Activated gamma-delta T cell treated with anti-CD3 and anti-CD28 coated beads, Interleukin-2, amount 50 U/mL, for 16 hours (primary cell): ENCODE measurements at places on chromosomes 1 and 21.

- no peak for DNase-seq
Observed at GRCh38 chr1:188127507-188127906, 1298.8 kb downstream of the PLA2G4A start.

GRCh38 chr1:22256213-22256512 is 113.3 kb upstream of the WNT4 start:
- no peak for DNase-seq

GRCh38 chr1:147062956-147063355 is 109.3 kb downstream of the PRKAB2 start:
- DNase-seq: no peak

DNA sequence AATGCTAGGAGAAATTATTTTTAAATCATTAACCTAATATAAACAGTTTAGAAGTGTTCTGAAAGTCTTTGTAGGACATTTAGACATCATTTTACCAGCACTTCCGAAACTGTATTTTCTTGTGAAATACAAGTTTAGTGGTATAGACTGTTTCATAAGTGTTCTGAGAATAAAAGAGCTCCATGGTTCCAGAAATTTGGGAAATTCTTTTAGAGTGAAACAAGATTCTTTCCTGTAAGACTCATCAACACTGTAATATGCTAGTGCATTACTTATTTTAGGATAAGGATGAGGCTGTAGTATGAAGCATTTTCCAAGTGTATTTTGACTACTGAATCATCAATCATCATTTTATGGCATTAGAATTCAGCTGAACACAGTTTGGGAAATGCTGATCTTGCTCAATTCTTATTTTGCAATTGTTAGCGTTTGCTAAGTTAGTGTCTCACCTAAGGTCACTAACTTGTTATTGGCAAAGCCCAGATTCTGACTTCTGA is 73.4 kb downstream of the CEP350 start:
- DNase-seq: no peak
